Nephron progenitor cell (in vitro differentiated cells): ENCODE measurements at places on chromosomes 4 and X.

GRCh38 chr4:120714417-120715010 is 208.0 kb downstream of the PRDM5 start:
- H3K36me3 ChIP-seq, result peaks cover 13% of the 10 kb centered on the region
- peak overlapping the region; percentile 10 for H3K4me3 ChIP-seq
- peak overlapping the region; percentile 83 for H3K27ac ChIP-seq
- no peak for DNase-seq
- peaks cover 38% of the 10 kb centered on the region for H3K4me1 ChIP-seq

GRCh38 chrX:124407226-124407625 is 60.9 kb downstream of the SH2D1A start:
- peaks cover 4% of the 10 kb centered on the region for H3K27me3 ChIP-seq
- H3K4me3 ChIP-seq, result no peak overlapping the region
- no peak for DNase-seq
- H3K4me1 ChIP-seq, result no peaks in the 10 kb centered on the region

GRCh38 chr4:5956285-5957021 is 61.8 kb downstream of the C4orf50 start:
- H3K4me1 ChIP-seq, result peaks cover 79% of the 10 kb centered on the region
- no peak overlapping the region for H3K4me3 ChIP-seq
- H3K36me3 ChIP-seq, result no peaks in the 10 kb centered on the region
- H3K27me3 ChIP-seq, result peaks cover 31% of the 10 kb centered on the region
- H3K27ac ChIP-seq, result peak overlapping the region; percentile 59

DNA sequence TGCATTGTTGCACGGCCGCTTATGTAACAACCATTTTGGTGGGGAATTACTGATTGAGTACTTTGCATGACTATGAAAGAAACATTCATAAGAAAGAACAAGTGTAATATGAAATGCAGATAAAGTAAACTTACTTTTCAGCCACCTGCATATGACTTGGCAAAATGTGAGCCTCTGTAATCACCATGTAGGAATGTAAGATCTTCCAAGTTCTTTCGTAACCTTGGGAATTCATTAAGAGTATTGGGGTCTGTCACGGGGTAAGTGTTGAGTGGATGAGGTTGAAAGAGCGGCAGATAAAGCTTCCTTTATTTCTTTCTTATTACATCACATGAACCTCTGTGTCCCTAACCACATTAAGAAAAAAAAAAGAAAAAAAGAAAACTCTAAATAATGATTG is 348.5 kb upstream of the NR3C2 start:
- no peaks in the 10 kb centered on the region for H3K27me3 ChIP-seq
- H3K4me1 ChIP-seq, result peaks cover 9% of the 10 kb centered on the region
- no peak overlapping the region for H3K27ac ChIP-seq
- H3K4me3 ChIP-seq, result no peak overlapping the region
- no peak for DNase-seq

DNA sequence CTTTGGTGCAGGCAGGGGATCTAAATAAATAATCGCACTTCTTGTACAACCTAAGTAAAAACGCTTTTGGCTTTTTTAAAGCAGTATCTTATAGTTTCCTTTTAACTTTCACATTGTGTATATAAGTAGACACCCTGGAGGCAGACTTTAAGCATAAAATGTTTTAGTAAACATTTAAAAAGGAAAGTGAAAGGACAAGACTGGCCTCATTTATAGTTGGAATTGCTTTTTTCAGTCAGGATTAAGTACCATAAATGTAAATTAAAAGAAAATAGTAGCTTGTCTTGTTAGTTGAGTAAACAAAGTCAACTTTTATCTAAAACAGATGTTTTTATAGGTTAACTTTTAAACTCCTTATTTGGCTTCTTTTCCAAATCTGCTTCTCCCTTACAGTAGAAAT is 39.7 kb downstream of the PTPN13 start:
- no peak overlapping the region for H3K27ac ChIP-seq
- peaks cover 83% of the 10 kb centered on the region for H3K36me3 ChIP-seq
- H3K4me3 ChIP-seq, result no peak overlapping the region

DNA sequence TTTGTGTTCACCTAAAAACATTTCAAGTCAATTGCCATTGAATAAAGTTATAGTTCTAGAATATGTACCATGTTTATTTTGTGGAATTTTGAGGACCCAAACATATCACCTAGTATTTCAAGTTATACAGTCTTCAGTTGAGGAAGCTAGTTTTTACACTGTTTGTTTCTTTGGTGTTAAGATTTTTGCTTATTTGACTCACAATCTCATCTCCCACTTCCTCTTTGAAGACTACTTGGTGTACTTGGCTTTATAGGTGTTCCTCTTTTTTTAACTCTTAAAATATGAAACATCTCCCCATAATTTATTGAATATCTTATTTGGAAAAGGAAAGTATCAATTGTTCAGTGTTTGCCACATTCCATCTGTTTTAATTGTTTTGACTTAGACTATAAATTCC is 675.4 kb downstream of the RAPGEF2 start:
- peaks cover 4% of the 10 kb centered on the region for H3K27me3 ChIP-seq
- H3K36me3 ChIP-seq, result no peaks in the 10 kb centered on the region
- no peaks in the 10 kb centered on the region for H3K4me1 ChIP-seq

- peaks cover 7% of the 10 kb centered on the region for H3K4me1 ChIP-seq
- no peak overlapping the region for H3K4me3 ChIP-seq
- no peak for DNase-seq
- H3K36me3 ChIP-seq, result no peaks in the 10 kb centered on the region
Observed at GRCh38 chr4:182063651-182064050, 179.6 kb upstream of the TENM3 start.

- H3K27ac ChIP-seq, result no peak overlapping the region
- no peaks in the 10 kb centered on the region for H3K36me3 ChIP-seq
- H3K4me3 ChIP-seq, result no peak overlapping the region
- DNase-seq, result no peak
- peaks cover 3% of the 10 kb centered on the region for H3K27me3 ChIP-seq
Observed at GRCh38 chrX:136750364-136750763, 30.4 kb downstream of the ARHGEF6 start.

- no peak overlapping the region for H3K4me3 ChIP-seq
- DNase-seq, result no peak
- H3K27me3 ChIP-seq, result no peaks in the 10 kb centered on the region
- no peaks in the 10 kb centered on the region for H3K4me1 ChIP-seq
- no peak overlapping the region for H3K27ac ChIP-seq
- no peaks in the 10 kb centered on the region for H3K36me3 ChIP-seq
Observed at GRCh38 chrX:114615765-114616164, 31.9 kb downstream of the HTR2C start.

GRCh38 chr4:10139518-10139917 is 22.9 kb upstream of the WDR1 start:
- no peak overlapping the region for H3K4me3 ChIP-seq
- H3K27ac ChIP-seq, result no peak overlapping the region
- no peak for DNase-seq
- peaks cover 15% of the 10 kb centered on the region for H3K4me1 ChIP-seq
- peaks cover 49% of the 10 kb centered on the region for H3K27me3 ChIP-seq
- H3K36me3 ChIP-seq, result no peaks in the 10 kb centered on the region

- H3K4me3 ChIP-seq, result peak overlapping the region; percentile 91
- H3K27ac ChIP-seq, result peak overlapping the region; percentile 27
- peaks cover 12% of the 10 kb centered on the region for H3K27me3 ChIP-seq
- H3K4me1 ChIP-seq, result peaks cover 8% of the 10 kb centered on the region
Observed at GRCh38 chrX:155767051-155767875, 113.9 kb upstream of the VAMP7 start.

GRCh38 chrX:18016941-18017340 is 155.8 kb upstream of the RAI2 start:
- peak overlapping the region; percentile 55 for H3K27ac ChIP-seq
- no peak overlapping the region for H3K4me3 ChIP-seq
- no peaks in the 10 kb centered on the region for H3K4me1 ChIP-seq
- H3K27me3 ChIP-seq, result no peaks in the 10 kb centered on the region
- DNase-seq, result no peak

DNA sequence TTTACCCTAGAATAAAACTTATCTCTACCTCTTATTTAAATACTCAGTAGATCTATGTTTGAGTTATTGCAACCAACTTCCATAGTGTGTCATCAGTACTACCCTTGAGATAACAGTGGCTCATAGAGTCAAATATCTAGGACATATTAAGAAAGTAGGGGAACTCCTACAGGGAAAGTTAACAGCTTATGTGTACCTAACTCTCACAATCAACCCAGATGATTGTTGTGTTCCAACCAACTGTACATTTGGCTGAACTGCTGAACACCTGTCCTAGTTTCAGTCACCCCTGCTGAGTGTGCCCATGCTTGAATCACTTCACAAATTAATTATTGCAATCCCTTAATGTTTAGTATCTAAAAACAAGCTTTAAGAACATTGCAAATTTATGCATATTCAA is 244.2 kb upstream of the GRID2 start:
- no peaks in the 10 kb centered on the region for H3K4me1 ChIP-seq
- H3K27ac ChIP-seq, result no peak overlapping the region
- peaks cover 8% of the 10 kb centered on the region for H3K27me3 ChIP-seq
- no peak overlapping the region for H3K4me3 ChIP-seq

DNA sequence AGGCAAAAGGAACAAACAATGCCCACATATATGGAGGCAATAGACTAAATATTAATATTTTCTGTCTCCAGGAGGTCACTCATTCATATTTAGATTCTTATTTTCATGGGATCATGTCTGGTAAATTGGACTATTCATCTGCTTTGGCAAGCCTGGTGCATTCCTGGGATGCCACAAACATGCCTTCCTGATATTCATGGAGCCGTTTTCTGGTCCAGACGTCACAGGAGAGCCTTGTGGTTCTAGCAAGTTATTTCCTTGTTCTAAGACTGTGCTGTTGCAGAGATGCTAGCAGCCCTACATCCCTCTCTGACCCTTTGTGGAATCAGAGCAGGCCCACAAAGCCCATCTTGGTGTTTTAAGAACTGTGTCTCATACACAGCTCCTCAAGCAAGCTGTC is 16.1 kb upstream of the EXOSC9 start:
- no peak overlapping the region for H3K27ac ChIP-seq
- no peak overlapping the region for H3K4me3 ChIP-seq
- no peaks in the 10 kb centered on the region for H3K36me3 ChIP-seq
- DNase-seq, result no peak
- H3K27me3 ChIP-seq, result peaks cover 24% of the 10 kb centered on the region

- no peak overlapping the region for H3K4me3 ChIP-seq
- H3K36me3 ChIP-seq, result no peaks in the 10 kb centered on the region
- H3K27me3 ChIP-seq, result no peaks in the 10 kb centered on the region
- no peak overlapping the region for H3K27ac ChIP-seq
- no peak for DNase-seq
- no peaks in the 10 kb centered on the region for H3K4me1 ChIP-seq
Observed at GRCh38 chr4:87601361-87601760, 7.0 kb upstream of the DSPP start.

- H3K4me3 ChIP-seq, result no peak overlapping the region
- no peaks in the 10 kb centered on the region for H3K36me3 ChIP-seq
- no peak overlapping the region for H3K27ac ChIP-seq
Observed at GRCh38 chr4:106369456-106370060, 980 bp upstream of the GIMD1 start.

DNA sequence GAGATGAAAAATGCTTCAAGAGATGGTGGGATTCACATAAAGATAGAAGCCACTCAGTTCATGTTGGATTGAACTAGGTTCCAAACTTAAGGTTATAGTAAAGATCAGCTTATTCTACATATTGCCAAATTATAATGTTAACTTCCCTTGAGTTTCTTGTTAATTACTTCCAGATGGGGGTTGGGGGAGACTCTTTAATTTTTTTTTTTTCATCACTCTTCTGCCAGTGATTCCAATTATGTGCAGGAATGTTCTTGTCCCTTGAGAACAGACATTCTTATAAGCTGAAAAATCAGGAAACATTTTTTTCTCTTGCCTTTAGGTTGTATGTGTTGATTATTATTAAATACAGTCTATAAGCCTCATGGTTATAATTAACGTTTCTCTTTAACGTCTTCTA is 30.0 kb downstream of the MND1 start:
- no peaks in the 10 kb centered on the region for H3K4me1 ChIP-seq
- H3K27me3 ChIP-seq, result peaks cover 5% of the 10 kb centered on the region
- no peak for DNase-seq
- H3K36me3 ChIP-seq, result peaks cover 50% of the 10 kb centered on the region
- no peak overlapping the region for H3K4me3 ChIP-seq
- no peak overlapping the region for H3K27ac ChIP-seq

DNA sequence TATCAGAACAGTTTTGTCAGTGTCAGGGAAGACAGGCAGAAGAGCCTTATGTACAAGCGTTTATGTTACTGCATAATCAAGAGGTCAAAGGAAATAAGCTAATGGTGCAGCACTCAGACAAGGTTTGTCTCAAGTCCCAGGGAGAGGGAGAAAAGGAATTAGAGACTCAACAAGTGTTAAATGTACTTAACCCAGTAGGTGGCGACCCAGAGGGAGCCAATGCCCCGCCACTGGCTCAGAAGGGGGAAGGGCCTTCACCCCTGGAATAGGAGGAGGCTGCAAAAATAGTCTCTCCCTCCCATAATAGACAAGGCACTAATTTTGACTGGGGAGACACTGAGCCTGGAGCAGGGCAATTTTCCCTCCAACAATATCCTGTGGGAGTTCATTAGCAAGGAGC is 14.1 kb upstream of the PAPSS1 start:
- no peak for DNase-seq
- peaks cover 4% of the 10 kb centered on the region for H3K36me3 ChIP-seq
- peaks cover 43% of the 10 kb centered on the region for H3K4me1 ChIP-seq
- no peaks in the 10 kb centered on the region for H3K27me3 ChIP-seq
- no peak overlapping the region for H3K27ac ChIP-seq

- H3K27ac ChIP-seq, result no peak overlapping the region
- DNase-seq, result peak; percentile 50
- peak overlapping the region; percentile 81 for H3K4me3 ChIP-seq
- peaks cover 56% of the 10 kb centered on the region for H3K4me1 ChIP-seq
- H3K27me3 ChIP-seq, result peaks cover 88% of the 10 kb centered on the region
Observed at GRCh38 chr4:150581641-150582051, 305 bp upstream of the MAB21L2 start.

- DNase-seq, result no peak
- no peak overlapping the region for H3K27ac ChIP-seq
- H3K36me3 ChIP-seq, result no peaks in the 10 kb centered on the region
- H3K4me3 ChIP-seq, result no peak overlapping the region
- peaks cover 3% of the 10 kb centered on the region for H3K27me3 ChIP-seq
- no peaks in the 10 kb centered on the region for H3K4me1 ChIP-seq
Observed at GRCh38 chr4:168139336-168139735, 47.0 kb downstream of the ANXA10 start.

- H3K4me1 ChIP-seq, result peaks cover 5% of the 10 kb centered on the region
- DNase-seq, result no peak
- peaks cover 67% of the 10 kb centered on the region for H3K36me3 ChIP-seq
- no peak overlapping the region for H3K4me3 ChIP-seq
- no peak overlapping the region for H3K27ac ChIP-seq
- no peaks in the 10 kb centered on the region for H3K27me3 ChIP-seq
Observed at GRCh38 chrX:13770013-13770535, 35.5 kb downstream of the OFD1 start.

- no peak for DNase-seq
- H3K36me3 ChIP-seq, result no peaks in the 10 kb centered on the region
- H3K4me1 ChIP-seq, result no peaks in the 10 kb centered on the region
- H3K4me3 ChIP-seq, result no peak overlapping the region
- H3K27me3 ChIP-seq, result peaks cover 13% of the 10 kb centered on the region
Observed at GRCh38 chr4:141439223-141439622, 197.2 kb upstream of the IL15 start.

GRCh38 chrX:129981752-129982299 is 609 bp upstream of the BCORL1 start:
- no peak for DNase-seq
- H3K27me3 ChIP-seq, result peaks cover 6% of the 10 kb centered on the region
- peaks cover 31% of the 10 kb centered on the region for H3K4me1 ChIP-seq
- peaks cover 6% of the 10 kb centered on the region for H3K36me3 ChIP-seq
- H3K27ac ChIP-seq, result no peak overlapping the region
- H3K4me3 ChIP-seq, result no peak overlapping the region
